ENCODE measurements at places on chromosomes 2 and 18. TPM values are rescaled to one million over a fixed set of nuclear protein-coding genes. Genes with fewer than 3 reads are reported as not detected.

- DNase-seq: no peak
Measured at GRCh38 chr2:171553858-171554257, 31.6 kb downstream of the CYBRD1 start.

GRCh38 chr2:226763320-226763719 is 36.3 kb downstream of the IRS1 start:
- no peak for DNase-seq

- no peak for DNase-seq
Measured at GRCh38 chr2:197285361-197285760, 25.2 kb downstream of the ANKRD44 start.

GRCh38 chr2:136342138-136342537 is 224.2 kb upstream of the CXCR4 start:
- no peak for DNase-seq

DNA sequence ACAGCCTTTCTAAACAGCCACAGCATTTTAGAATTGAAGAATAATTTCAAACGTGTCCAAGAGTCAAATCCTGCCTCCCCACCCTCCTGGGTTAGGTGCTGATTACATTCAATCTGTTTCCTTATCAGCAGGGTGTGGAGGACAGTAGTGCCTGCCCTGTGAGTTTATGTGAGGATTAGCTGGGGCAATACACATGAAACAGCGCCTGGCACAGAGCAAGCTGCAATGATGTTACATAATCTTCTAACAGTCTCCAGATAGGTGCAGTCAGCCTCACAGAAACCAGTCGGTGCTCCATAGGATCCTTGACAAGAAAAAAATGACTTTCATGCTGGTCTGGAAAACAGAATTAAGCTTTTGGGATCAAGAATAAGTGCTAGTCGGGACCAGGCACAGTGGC is 91.7 kb upstream of the ITGA6 start:
- no peak for DNase-seq

DNA sequence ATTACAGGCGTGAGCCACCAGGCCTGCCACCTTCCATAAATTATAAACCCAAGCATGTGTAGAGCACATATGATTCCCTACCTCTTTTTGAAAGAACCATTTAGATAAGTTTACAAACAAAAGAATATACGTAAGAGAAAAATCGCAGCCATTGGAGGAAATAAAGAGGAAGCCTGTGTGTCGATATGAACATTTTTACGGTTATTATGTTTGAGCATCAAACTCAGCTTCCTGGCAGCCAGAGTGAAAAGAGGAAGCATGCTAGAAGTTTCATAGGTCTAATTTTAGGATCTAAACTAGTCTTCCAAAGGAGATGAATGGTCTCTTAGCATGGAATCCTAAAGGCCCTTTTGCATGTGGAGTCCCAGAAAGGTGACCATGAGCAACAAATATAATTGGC is 104.3 kb downstream of the PLB1 start:
- no peak for DNase-seq

- DNase-seq: no peak
Measured at GRCh38 chr2:197704434-197705120, 592 bp upstream of the MARS2 start.

GRCh38 chr2:112724591-112725525 is 4.0 kb downstream of the NT5DC4 start:
- DNase-seq: peak; percentile 58

DNA sequence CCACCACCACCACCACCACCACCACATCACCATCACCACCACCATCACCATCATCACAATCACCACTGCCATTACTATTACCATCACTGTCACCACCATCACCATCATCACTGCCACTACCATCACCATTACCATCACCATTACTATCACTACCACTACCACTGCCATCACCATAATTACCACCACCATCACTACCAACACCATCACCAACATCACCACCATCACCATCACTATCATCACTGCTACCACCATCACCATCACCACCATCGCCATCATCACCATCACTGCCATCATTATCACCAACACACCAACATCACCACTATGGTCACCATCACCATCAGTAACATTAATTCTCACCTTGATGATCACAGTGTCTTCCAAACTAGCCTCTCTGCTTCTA is 291.4 kb downstream of the TGIF1 start:
- no peak for DNase-seq

DNA sequence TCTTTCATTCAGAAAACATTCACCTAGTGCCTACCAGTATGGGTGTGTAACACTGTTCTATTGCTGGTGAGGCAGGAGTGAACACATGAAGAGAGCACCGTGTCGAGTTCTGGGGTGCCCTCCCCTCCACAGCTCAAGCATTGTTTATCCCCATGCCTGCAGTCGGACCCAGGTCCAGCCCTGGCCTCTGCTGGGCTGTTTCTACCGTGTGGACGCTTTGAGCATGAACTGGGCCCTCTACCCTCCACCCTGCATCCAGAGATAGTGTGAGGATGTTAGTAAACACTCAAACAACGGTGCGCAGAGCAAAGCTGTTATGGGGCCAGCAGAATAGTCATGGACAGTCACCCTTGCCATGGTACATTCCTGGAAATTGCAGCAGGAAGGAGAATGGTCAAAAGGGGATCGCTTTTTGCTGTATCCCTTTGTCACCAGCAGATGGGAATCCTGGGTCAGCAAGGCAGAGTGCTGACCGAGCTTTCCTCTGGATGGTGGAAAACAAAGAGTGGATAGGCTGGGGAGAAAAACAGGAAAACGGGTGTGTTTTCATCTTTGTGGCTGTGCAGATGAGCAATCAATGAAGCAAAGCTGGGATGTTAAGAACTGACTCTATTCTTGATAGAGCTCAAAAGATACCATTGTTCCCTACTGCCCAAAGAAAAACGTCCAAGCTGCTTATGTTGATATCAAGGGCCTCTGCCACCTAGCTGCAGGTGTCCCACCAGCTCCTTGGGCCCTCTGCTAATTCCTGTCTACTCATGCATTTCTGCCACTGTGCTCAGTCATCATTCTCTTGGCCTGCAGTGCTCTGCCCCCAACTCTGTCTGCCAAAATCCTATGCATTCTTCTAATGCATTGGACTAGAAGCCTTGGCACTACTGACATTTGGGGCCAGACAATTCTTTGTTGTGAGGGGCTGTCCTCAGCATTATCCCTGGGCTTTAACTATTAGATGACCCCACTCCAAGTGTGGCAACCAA is 38.7 kb downstream of the REEP1 start:
- no peak for DNase-seq

ANTXR1 gene
- 33.4 TPM for total RNA-seq

NRP2 gene
- total RNA-seq: 68.4 TPM

CGREF1 gene
- 0.79 TPM for total RNA-seq

NT5DC4 gene
- total RNA-seq: 1.2 TPM

Data from upper lobe of left lung (tissue), 6 donors.